ENCODE measurements at places on chromosomes 4 and X.

DNA sequence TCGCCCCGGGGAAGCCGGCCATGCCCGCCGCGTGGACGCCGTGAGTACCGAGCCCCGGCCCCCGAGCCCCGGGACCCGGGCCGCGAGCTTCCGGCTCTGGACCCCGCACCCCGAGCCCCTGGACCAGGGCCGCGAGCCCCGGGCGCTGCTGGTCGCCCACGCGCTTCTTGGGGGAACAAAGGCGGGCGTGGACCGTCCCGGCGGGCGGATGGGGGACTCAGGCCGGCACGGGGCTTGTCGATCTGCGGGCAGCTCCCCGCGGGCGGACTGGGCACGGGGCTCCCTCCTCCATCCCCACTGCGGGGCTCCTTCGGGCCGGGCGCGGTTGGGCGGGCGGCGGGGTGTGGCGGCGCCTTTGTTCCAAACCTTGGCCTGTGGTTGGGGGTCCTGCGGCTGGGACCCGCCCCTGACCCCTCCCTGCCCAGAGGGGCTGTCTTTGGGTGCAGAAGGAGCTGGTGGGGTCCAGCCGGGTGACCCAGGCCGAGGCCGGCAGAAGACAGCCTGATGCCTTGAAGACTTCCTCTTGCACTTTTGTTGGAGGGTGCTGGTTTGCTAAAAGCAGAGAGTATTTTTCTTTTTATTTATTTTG lies 25.2 kb upstream of the ADD1 start:
- no peak for DNase-seq

DNA sequence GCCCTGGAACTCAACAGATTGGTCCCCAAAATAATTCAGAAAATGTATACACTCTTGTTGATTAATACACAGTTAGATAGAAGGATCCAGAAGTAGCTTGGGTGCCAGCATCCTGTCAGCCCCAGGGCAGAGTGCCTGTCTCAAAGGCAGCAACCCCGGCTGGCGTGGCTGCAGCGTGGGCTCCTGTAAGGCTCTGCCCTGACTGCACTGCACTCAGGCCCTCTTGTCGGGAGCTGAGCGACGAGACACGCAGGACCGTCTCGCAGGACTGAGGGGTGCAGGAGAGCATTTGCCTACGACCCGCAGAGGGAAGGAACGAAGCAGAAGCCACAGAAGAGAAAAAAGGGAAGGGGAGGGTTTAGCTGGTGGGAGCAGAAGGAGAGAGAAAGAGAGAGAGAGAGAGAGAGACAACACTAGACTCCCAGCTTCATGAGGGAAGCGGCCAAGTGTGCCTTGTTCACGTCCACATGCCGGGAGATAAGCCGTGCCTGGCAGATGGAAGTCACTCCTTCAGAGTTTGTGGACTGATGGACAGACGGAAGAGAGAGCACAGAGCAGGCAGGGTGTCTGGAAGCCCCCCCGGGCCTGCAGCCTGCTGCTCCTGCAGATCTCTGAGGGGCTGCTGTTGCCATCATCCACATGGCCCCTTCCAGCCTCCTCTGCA lies 38.7 kb upstream of the HELT start:
- DNase-seq, result no peak

GRCh38 chrX:2242980-2243379 lies 257.8 kb downstream of the DHRSX start:
- no peak for DNase-seq

DNA sequence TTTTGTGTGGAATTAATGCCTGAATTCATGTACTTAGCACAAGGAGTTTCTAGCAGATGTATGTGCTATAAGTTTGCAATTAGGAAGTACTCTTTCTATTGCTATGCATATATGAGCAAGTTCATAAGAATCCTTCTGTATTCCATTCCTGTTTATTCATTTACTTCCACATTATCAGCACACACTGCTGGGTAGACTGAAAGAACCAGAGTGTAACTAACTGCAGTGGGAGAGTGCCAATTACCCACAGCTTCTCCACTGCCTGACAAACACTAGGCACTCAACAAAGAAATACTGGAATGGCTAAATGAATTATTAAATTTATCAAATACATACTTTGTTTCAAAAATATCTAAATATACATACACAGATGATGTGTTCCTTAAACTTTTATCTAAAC lies 219.6 kb downstream of the CAMK2D start:
- DNase-seq, result no peak

DNA sequence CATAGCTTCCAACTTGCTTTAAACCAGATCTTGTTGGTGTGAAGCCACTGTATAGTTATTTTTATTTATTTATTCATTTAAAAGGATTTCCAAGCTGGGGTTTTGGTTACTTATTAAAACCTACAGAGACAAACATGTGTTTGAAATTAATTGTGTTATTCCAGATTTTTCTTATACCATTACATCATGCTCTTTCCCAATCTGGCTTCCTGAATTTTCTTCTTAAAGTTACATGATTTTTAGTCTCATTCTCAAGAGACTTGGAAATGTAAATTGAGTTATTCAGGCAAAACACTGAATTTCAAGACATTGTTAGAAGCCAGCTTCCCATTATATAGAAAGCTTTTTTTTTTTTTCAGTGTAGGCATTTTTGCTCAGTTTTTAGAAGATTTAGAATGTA lies 381.9 kb downstream of the IL1RAPL1 start:
- DNase-seq, result no peak

DNA sequence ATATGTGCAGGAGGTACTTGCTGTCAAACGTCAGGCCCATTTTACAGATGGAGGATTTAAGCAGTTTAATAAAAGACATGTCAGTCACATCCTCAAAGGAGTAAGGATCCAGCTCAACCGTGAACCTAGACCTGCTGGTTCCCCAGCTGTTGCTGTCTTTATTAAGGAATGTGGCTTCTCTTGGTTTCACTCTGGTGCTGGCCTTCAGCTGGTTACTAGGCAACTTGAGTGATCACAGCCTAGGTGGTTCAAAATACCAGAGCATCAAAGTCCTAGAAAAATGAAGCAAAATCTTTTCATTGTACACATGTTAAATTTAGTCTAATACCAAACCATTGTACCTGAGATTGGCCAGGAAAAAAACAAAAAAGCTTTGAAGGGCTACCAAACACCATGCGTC lies 32.7 kb upstream of the GLRA2 start:
- DNase-seq, result no peak

DNA sequence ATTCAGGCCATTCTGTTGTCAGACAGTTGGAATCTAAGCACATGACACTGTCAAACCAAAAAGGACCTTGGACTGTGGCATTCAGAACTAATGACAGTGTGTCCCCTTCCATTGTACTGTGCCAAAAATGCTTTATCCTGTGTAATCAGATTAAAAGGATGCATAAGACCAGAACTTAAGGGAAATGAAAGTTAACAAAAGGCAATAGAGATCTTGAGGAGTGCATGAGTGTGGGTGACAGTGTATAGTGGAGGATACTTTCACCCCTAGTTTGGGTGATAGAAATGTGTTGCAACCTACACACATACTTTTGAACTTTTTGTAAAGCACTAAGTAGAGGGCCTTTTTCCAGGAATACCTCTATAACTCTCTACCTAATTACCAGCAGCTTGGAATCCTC lies 4.5 kb downstream of the CYSLTR1 start:
- DNase-seq, result no peak

DNA sequence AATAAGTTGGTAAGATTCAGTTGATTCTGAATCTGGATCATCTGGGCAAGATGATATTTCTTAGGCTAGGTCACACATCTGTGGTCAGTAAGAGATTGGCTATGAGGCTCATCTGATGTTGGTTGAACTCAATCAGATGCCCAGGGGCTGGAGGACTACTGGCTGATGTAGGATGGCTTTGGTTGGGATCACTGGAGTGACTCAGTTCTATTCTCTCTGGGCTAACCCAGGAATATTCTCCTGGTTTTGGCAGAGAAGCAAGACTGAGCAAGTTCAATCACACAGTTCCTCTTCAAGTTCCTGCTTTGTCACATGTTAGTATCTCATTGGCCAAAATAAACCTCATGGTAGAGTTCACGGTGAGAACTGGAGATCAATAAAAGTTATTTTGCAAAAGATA lies 902.3 kb upstream of the SLIT2 start:
- DNase-seq, result no peak

DNA sequence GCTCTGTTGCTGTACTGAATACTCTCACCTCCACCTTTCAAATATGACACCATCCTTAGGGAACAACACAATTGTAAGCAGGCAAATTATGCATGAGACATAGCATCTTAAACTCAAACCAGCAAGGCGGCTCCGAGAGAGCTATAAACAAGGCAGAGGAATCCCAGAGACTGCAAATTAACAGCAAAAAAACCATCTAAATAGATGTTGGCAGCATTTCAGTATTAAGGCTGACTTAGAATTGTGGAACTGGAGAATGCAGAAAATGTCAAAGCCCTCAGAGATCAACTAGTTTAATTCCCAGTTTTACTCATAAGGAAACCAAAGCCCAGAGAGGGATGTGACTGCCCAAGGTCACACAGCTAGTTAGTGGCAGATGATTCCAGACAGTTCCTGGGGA lies 37.2 kb upstream of the SPANXC start:
- no peak for DNase-seq

DNA sequence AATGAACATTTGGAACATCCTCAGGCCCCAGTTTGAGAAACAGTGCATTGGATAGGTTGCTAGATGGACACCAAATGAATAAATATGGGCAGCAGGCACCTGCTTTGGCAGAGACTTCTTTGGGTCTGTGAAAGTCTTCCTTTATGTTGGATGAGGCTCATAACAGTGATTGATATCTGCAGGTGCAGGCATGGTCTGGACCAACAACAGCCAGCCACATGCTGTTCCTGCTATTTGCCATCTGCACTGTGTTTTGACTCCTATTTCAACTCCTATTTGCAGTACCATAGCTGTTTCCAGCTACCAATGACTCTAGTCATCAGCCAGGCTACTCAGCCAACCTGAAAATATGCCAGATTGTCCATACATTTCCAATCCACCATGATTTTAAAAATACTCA lies 60.9 kb downstream of the ANAPC4 start:
- DNase-seq, result no peak

- DNase-seq, result no peak
Measured at GRCh38 chrX:22124098-22124497, 92.0 kb downstream of the PHEX start.

DNA sequence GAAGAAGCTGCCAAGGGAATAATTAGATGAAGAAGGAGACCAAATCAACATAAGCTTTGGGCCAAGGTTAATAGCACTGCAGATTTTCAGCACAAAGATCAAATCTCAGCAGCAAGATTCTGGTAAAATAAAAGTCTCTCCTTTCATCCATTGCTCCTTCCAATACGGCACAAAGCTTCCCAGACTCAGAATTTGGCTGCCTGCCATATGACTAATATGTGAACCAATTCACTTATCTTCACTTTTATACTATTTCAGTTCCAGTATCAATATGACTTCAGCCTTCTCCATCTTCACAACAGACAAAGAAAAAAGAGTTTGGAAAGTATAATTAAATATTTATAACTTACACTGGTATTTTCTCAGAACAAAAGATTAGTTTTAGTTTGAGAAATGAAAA lies 978.3 kb upstream of the GRID2 start:
- no peak for DNase-seq

DNA sequence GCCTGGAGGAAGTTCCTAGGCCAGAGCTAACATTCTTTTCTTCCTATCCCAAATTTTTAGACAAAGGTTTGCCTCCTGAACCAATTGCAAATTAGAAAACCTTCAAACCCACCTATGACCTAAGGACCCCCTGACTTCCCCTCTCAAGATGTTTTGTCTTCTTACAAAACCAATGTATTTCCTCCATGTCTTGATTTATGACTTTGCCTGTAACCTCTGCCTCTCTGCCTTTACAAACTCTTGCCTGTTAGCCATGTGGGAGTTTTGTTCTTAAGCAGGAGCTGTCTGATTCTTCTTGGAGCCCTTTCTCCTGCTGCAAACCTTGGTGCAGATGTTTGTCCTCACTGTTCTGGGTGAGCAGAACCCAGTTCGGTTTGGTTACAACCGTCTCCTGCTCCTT lies 222.3 kb upstream of the BOD1L1 start:
- no peak for DNase-seq

DNA sequence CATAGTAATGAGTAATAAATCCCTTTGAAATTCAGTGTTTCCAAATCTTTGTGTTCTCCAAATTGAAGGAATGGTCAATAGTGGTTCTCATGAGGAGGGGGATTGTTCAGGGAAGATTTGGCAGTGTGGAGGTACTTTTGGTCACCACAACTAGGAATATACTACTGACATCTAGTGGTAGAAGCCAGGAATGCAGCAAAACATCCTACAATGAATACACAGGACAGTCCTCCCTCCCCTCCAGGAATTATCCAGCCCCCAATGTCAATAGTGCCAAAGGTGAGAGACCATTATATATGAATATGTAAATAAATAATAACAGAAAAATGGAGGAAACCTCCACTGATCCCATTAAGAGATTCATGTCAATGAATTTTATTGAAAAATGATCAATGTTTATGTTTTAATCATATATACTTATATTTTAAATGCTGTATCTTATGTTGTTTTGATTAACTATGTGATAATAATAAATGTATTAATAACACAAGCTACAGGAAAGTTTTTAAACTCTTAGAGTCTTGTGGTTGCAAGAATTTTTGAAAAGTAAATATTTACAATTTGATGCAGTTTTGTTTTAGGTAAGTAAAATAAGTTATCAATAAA lies 14.4 kb upstream of the FAM9A start:
- no peak for DNase-seq

DNA sequence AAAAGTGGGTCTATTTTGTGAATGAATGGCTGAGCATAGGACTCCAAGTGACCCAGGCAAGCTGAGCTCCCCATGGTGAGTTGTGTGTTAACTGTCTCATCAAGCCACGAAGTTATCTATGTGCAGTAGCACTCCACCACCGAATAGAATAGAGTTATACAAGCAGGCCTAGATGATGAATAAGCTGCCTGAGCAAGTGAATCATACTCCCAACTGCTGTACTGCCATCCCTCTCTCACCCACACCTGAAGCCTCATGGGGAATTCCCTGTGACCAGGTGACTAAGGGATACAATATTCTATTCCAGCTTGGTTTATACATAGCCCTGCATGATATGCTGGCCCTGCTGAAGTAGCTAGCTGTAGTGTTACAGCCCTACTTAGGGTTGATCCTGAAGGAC lies 38.7 kb downstream of the KDM5C start:
- DNase-seq, result no peak

DNA sequence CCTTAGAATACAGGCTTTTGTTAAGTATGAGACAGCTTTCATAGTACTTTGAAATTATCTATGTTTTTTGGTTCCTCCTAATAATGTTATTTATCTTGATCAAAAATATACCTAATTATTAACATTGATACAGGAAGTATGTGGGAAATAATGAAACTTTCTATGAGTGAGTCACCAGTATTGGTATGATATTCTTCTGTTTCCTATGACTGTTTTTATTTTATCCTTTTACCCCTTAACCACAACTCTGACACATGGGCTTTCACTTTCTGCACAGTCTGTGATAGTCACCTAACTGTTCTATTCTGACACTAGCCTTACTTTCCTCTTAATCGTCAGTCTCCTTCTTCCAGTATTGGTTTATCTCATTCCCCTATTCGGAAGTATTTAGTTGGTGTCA lies 4.7 kb downstream of the THAP9 start:
- peak; percentile 52 for DNase-seq

Measured in stimulated activated CD4-positive, alpha-beta T cell treated with anti-CD3 and anti-CD28 coated beads, Interleukin-2, amount 100 ng/mL, for 24 hours (primary cell).